ENCODE measurements at places on chromosomes 12 and 14.

DNA sequence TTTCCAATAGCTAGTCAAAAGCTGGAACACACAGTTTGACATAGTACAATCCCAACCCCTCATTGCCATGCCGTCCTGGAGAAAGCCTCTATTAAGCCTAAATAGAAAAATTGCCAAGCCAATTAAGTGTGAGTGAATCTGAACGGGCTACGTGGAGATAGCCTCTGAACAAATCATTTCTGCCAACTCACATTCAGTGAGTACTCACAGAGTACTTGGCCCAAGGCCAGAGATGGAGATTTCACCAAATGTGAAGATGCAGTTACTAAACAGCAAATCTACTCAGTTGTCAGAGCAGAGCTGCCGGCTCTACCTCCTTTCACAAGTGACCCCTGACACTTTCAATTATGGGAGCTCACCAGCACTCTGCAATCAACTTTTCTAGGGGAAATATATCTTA is 350.0 kb downstream of the GALC start:
- DNase-seq = no peak

- no peak for DNase-seq
These were observed 56.7 kb downstream of the TTC7B start for GRCh38 chr14:90759370-90760077.

DNA sequence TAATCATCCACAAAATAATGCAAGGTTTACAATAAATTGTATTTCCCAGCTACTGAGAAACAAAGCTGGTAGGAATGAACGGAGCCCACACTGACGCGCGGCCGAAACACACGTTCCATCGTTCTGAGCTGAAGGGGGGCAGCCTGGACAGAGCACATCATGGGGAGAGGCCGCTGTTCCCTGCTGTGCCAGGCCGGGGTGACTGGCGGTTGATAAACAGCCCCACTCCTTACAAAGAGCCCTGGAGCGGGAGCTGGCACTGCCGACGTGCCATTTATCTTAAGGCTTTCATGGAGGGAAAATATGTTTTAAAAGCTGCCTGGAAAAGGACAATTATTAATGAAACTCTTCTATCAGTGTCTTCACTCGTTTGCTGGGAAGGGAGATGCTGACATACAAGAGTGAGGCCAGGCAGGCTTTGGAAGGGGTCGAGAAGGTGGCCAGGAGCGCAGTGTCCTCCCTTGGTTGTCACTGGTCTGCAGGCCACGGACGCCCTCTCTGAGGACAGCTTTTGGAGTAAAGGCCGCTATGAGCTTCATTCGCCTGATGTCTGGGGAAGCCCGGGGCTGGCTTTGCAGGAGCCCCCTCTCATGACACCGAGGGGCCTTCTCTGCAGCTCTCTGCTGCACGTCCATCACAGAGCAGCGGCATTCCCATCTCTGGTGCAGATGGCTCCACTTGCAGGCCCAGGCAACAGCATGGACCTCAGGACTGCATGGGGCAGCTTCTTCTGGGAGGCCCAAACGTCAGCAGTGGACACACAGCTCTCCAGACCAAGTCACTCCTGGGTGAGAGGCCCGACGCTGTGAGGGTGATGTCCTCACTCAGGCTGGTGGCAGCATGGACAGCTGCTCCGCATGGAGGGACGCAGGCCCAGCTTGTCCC is 355.3 kb upstream of the SFSWAP start:
- DNase-seq = no peak

DNA sequence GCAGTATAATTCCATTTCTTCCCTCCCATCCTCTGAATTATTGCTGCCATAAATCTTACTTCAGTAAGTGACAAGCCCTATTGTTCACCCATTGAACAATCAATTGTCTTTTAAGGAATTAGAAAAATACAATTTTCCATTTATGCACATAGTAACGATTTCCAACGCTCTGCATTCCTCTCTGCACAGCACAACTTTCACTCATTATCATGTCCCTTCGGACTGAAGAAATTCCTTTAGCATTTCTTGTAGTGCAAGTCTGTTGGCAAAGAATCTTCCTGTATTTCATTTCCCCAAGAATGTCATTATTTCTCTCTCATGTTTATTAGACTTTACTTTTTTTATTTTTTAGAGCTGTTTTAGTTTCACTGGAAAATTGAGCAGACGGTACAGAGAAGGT is 252.1 kb upstream of the RTL1 start:
- DNase-seq = no peak

DNA sequence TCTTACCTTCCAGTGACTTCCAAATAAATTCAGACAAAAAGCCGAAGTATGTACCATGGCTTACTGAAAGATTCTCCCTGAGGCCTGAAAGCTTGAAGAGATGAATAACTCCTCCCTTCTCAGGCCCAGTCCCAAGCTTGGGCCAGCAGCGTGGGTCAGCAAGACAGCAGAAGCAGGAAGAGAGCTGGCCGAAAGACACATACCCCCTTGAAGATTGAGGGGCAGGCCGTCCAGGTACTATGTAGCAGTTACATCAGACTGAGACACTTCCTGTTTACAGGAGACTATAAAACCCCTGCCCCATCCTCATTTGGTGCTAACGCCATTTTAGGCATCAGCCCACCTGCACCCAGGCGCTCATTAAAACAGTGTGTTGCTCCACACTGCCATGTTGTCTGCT is 15.0 kb downstream of the NDUFA12 start:
- DNase-seq = no peak

DNA sequence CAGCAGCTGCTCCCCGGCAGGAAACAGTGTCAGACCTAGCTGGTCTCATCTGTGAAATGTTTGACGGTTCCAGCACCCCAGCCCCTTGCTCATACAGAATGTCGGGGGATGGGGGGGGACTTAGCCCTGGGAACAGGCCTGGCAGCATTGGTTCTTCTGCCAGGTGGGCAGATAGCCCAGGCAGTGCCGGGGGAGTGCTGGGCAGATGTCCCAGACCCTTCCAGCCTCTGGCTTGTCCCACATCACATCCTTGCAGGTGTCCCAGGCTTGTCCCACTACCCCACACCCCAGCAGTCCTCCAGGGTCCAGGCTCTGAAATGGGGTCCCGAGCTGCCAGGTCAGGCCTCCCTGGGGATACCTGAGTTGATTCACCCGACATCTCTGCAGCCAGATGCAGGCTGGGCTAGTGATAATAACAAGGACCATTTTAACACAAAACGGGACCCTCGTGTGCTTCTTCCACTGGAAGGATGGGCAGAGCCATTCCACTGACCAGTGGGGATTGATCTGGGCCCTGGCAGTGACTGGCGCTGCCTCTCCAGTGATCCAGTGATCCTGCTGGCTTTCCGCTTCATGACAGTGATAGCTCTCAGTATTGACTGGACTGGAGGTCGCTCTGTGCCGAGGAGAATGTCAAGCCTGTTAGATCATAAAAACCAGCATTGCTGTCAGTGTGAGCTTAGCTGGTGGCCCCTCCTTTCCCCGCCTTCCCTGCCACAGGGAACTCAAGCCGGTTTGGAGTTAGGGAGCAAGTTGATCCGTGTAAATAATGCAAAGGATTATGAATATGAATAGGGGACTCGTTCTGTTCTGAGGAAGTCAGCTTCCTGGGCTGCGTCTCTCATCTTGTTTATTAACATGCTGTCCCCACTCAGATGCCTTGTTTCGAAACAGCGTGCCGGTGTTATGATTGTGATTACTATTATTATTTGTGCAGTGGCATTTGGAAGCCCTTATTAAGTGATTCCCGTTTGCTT is 180.6 kb downstream of the AACS start:
- DNase-seq = no peak

DNA sequence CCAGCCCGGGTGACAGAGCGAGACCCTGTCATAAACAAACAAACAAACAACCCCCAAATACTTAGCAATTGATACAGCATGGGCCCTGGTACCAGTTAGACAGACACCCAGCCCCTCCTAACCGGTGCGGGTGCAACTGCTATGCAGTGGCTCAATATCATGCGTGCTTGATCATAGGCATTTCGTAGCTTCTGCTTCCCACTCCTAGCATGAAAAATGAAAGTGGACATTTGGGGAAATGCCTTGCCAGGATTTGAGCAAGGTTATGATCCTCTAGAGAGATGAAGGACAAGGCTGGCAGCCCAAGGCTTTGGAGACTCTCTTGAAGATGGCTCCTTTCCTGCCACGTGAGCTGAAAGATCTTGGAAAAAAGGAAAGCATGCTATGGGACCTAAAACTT is 13.7 kb downstream of the FGF6 start:
- DNase-seq = no peak

GRCh38 chr14:74083784-74084276 is 423 bp downstream of the ALDH6A1 start:
- DNase-seq = no peak

- no peak for DNase-seq
These were observed 28.8 kb downstream of the CCDC92 start for GRCh38 chr12:123943816-123944215.

DNA sequence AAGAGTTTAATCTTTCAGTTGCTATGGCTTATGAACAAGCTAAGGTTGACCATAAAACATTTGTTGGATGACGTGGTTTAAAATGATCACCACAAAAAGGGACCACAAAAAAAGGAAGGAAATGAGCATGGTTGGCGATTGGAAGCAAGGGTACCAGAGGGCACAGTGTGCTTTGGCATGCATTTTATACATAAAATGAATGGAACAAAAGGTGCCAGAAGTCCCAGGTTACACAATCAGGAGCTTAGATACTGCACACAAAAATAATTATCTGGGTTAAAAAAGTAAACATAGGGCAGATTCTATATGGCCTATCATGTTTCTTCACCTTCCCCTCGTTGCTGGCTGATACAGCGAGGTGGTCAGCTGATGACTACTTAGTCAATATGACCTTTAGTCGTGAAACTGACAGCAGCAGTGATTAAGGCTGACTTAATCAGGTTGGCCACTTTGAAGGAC is 50.7 kb downstream of the ZC3H14 start:
- DNase-seq = no peak

DNA sequence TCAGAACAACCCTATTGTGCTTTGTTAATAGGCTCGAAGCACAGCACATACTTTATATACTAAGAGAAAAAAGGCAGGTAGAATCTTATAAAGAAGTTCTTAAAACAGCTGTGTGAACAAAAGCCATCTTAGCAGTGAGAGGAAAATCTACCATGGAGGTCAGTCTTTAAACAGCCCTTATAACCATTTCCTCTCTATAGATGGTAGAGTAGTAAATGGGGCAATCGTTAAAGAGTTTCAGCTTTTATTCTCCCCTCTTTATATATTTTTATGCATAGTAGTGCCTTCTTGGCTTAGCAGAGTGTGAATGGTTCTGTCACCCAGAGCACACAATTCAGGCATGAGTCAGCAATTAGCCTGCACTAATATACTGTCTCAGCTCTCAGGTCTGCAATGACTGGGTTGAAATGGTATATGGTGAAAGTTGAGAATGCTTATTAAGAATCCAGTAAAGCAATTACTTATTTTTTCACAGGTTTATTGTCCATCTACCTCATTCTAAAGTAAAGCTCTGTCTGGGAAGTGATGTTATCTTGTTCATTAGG is 305.0 kb downstream of the NELL2 start:
- no peak for DNase-seq

- DNase-seq = no peak
These were observed 135.3 kb downstream of the NTF3 start for GRCh38 chr12:5567016-5567725.

DNA sequence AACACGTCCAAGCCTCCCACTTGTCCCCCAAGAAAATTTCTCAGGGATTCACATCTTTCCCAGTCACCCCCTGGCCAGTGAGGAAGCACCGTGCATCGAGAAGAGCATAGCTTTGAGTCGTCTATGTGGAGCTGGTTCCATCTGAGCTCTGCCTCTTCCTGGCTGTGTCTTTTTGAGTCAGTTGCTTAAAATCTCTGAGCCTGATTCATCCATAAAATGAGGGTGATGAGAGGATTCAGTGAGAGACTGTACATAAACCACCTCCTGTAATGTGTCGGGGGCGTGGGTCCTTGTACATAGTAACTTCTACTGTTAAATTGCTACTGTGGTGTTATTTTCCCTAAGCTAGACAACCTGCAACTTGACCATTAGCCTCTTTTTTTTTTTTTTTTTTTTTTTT is 13.8 kb downstream of the CD9 start:
- no peak for DNase-seq

DNA sequence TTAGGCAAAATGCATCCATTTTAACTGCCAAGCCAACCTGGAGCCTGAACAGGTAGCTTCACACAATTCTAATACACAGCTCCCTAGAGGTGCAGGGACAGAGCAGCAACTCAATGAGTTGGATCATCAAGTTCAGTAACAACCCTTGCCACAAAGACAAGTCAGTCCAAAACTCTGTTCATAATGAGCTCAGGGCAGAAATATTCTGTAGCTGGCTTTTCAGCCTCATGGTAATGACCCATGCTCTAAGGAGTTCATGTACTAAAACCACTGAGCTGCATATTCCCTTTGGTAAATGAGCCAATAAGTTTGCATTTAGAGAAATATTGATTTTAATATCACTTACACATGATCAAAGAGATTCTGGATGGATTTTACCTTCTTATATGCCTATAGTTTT is 316.1 kb downstream of the SEC23A start:
- DNase-seq = no peak

DNA sequence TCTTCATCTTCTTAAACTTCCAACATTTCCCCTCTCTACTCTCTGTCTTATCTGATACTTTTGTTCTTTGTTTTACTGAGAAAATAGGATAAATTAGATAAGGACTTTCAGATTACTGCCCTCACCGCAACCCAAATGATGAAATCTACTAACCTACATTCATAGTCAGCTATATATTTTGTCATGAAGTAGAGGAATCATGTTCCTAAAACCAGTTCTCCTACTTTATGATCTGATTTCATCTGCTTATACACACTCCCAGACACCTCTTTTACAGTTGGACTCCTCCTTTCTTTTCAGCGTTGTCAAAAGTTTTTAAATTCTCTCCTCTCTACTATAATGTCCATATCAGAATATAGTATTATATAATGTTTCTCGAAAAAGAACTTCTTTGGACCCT is 29.7 kb downstream of the MGAT4C start:
- DNase-seq = no peak

DNA sequence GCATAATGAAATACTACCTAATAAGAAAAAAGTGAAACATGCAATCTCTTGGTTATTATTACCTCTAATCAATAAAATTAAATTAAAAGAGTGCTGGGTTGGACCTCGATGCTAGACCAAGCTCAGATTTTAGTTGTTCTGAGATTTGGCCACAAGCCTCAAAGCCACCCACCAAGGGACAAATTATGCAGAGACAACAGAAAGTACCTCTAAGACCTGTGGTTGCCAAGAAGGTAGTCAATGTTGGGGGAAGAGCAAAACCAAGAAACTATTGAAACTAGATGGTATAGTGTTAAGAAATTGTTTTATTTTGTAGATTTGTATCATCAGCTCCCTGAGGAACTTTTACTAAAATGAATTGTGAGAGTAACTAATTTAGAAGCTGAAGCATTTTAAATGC is 43.8 kb upstream of the ARID2 start:
- no peak for DNase-seq

- DNase-seq = no peak
These were observed 1.7 kb downstream of the DYNLL1 start for GRCh38 chr12:120497524-120498150.

DNA sequence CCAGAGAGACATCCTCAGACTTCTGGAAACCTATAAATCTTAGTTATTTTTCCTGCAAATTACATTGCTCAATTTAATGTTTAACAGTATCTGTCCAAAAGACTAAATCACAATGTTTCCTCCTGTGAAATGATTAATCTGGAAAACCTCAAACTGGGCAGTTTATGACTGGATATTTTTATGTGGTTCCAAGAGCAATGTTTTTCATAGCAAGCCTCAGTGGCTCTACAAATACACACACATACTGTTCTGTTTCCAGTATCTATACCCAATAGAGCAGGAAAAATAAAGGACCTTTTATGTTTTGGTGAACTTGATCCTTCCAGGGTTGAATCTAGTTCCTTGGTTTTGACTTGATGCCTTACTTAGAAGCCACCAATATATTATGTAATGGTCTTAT is 9.2 kb downstream of the NID2 start:
- DNase-seq = no peak

GRCh38 chr14:91614187-91614586 is 104.1 kb upstream of the PPP4R3A start:
- no peak for DNase-seq

Data from stimulated activated CD4-positive, alpha-beta T cell treated with anti-CD3 and anti-CD28 coated beads, Interleukin-15, amount 100 ng/mL, for 1 hour (primary cell).